ENCODE measurements at places on chromosomes 1 and 21.

DNA sequence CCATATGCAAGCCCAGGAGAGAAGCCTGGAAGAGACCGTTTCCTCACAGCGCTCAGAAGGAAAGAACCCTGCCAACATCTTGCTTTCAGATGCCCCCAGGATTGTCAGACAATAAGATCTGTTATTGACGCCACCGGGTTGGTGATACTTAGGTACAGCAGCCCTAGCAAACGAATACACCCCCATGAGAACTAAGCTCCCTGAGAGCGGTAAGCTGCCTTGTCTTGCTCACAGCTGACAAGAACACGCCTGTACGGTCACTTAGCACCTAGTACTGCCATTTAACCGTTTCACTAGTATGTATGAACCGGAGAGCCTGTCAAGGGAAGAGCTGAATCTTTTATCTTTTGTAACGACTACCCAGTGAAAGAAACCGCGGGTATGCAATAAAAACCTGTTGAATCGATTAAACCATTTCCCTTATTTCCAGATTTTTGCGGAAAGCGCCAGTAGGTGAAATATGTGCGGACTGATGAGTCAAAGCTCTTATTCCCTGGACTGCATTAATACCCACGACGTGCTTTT is 619 bp upstream of the ZBTB8B start:
- DNase-seq = no peak

- peak; percentile 38 for DNase-seq
These were observed 27.9 kb upstream of the NPL start for GRCh38 chr1:182761396-182762395.

GRCh38 chr1:241776911-241777310 is 71.1 kb upstream of the EXO1 start:
- DNase-seq = no peak

DNA sequence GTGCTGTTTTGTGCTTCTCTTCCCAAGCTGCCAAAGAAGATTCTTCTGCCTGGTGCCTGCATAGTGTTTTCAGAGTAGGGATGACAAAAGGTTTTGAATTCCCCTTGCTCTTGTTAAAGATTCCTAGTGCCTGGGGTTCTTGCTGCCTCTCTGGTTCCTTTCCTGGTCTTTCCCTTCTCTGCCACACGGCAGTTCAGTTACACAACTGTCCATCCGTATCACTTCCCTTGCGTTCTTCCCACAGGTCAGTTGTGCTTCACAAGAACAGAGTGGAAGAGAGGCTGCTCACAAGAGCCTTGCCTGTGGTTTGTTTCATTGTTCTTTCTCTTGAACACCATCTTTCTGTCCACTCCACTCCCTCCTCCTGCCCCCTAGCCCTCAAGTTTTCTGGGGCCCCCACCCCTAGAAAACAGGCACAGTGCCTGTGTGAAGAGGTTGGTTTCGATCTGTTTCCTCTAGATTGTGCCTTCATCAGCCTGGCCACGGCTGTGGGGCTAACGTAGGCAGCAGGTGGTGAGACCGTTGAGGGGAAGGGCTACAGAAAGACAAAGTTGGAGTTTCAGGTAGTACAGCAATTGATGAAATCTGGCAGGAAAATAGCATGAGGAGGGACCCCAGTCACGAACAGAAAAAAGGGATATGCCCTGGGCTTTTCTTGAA is 5.8 kb downstream of the VASH2 start:
- no peak for DNase-seq

DNA sequence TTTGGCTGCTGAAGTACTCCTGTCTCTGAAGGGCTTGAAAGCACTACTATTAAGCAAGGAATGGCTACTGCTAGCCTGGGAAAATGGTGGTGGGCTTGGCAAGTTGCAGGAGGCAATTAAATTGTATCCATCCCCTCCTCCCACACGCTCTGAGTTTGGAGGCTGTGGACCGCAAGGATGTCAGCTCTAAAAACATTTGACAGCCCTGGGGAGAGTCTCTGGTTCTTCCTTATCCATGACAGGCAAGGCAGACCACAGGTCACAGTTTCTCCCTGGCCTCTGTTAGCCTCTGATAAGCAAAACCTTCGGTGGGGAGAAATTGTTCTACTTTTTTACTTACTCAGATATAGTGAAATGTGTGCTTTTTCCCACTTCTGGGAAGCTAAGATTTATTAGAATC is 46.6 kb downstream of the S1PR1 start:
- DNase-seq = no peak

GRCh38 chr1:226674892-226675714 is 64.0 kb downstream of the ITPKB start:
- no peak for DNase-seq

DNA sequence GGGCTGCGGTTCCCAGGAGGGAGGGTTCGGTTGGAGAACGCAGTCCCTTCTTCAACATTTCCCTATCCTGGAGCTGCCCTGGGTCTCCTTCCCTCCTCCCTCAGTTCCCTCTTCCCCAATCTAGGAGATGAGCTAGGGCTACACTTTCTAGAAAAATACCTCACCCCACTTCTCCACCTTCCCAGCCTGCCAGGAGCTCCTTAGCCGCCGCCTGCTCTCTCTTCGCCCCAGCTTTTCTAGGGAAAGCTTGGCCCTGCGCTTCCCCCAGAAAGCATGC is 488 bp upstream of the ADAMTS1 start:
- no peak for DNase-seq

DNA sequence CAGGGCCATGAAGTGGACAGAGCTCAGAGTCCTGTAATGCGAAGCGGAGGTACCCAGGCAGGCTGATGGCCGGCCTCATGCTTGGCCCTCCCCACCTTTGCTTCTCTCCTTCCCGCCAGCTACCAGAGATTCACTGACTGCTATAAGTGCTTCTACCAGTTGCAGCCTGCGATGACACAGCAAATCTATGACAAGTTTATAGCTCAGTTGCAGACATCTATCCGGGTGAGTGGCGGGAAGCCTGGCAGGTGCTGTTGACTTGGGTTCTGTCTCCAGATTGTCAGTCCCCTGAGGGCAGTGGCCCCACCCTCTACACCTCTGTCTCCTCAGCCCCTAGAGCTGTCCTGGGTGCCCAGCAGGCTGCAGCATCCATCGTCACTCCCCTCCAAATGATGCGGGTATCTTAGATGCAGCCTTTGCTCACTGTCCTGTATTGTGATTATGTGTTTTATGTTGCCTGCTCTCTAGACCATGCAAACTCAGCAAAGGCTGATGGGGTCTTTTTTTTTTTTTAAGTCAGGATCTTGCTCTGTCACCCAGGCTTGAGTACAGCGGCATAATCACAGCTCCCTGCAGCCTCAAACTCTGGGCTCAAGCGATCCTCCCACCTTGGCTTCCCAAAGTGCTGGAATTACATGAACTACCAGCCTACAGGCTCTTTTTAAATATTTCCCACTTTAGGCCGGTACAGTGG is 9.6 kb upstream of the BGLAP start:
- no peak for DNase-seq
